ENCODE measurements at places on chromosomes 6 and 20.

GRCh38 chr6:167685654-167686053, 141.1 kb upstream of the AFDN start:
- H3K4me3 ChIP-seq, result no peak overlapping the region
- H3K36me3 ChIP-seq, result no peaks in the 10 kb centered on the region
- no peaks in the 10 kb centered on the region for H3K27me3 ChIP-seq
- no peak overlapping the region for H3K27ac ChIP-seq

DNA sequence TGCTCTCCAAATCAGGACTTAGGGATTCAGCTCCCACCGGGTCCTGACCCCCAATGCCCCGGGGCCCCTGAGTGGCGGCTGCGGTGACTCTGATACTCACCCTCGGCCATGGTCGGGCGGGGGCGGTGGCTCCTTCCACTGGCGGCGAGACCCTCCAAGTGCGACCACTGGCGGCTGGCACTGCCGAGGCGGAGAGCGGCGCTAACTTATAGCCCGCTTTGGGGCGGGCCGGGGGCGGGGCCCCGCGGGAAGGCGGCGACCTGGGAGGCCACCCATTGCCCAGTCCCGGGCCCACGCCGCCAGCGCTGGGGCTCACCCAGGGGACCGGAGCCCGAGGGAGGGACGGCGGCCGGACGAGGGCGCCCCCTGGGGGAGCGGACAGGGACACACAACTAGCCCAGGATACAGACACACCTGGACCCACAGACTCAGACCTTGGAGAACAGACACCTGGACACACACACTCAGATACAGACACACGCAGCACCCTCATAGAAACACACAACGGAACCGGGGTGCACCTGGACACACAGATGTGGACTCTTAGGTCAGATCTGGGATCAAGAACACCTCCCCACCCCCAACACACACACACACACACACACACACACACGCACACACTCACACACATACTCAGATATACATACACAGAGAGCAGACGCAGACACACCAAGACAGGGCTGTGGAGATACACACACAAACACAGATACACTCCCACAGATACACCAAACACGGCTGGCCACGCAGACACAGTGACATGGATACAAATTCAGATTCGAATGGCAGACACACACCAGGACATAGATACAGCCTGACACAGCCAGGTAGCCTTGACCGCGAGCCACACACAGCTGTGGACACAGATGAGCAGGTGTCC, at the start of gene TGM2:
Gene TGM2 (minus strand): TSS at position 182 of the 877 bp plus-strand sequence. CDS start 72 bp downstream, at position 110.
- DNase-seq, result no peak
- H3K27me3 ChIP-seq, result no peaks in the 10 kb centered on the region
- peak within 1 kb of the TSS; percentile 58 for H3K4me3 ChIP-seq
- no peak within 1 kb of the TSS for H3K27ac ChIP-seq

DNA sequence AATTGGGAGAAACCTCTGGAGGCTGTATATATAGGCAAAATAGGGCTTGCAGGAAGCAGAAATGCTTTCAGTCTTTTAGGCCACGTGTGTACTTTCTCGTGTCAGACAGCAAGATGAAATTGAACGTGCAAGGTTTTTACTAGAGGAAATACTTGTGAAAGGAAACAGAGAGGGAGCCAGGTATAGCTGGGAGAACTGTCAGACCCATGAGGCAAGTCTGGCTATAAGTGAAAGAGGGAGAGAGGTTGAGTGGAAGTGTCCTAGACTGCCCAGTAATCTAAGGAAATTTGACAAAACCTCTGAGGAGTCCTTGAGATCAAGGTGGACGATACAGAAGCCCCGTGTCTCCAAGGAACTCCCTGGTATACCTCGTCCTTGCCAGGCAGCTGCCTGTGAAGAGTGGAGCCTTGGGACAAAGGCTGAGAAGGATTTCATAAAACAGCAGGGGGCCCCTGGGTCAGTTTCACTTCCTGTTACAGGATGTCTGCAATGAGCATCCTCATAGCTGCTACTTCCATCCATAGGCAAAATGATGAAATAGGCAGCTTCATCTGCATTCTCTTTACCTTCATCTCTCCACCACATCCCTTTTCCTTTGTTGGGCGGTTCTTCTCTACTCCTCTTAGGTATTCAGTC, 114.4 kb upstream of the MAP3K7 start:
- H3K27ac ChIP-seq, result no peak overlapping the region
- H3K4me1 ChIP-seq, result no peaks in the 10 kb centered on the region
- DNase-seq, result no peak
- peaks cover 24% of the 10 kb centered on the region for H3K27me3 ChIP-seq
- no peak overlapping the region for H3K4me3 ChIP-seq

- no peaks in the 10 kb centered on the region for H3K4me1 ChIP-seq
- H3K36me3 ChIP-seq, result no peaks in the 10 kb centered on the region
- H3K27me3 ChIP-seq, result no peaks in the 10 kb centered on the region
- no peak for DNase-seq
- H3K4me3 ChIP-seq, result no peak overlapping the region
- H3K27ac ChIP-seq, result no peak overlapping the region
Observed at GRCh38 chr6:111184827-111185532, 97.7 kb downstream of the SLC16A10 start.

DNA sequence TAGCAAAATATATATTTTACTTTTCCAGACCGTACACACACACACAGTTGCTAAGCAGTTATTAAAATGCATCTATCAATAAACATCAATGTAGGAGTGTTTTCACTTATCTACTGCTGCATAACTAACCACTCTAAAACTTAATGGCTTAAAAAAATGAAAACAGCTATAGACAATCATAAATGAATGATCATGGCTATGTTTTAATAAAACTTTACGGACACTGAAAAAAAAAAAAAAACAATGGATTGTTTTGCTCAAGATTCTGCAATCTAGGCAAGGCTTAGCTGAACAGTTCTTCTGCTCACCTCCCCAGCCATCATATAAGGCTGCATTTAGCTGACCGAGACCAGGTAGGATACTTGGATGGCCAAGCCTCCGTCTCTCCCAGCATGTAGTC, 125.4 kb upstream of the CCDC28A start:
- no peak overlapping the region for H3K4me3 ChIP-seq
- H3K27me3 ChIP-seq, result no peaks in the 10 kb centered on the region
- H3K4me1 ChIP-seq, result no peaks in the 10 kb centered on the region
- DNase-seq, result no peak

- peaks cover 6% of the 10 kb centered on the region for H3K4me1 ChIP-seq
- DNase-seq, result no peak
- no peaks in the 10 kb centered on the region for H3K27me3 ChIP-seq
- H3K27ac ChIP-seq, result no peak overlapping the region
- H3K4me3 ChIP-seq, result no peak overlapping the region
Observed at GRCh38 chr6:153123801-153124200, 7.3 kb downstream of the RGS17 start.

- no peak overlapping the region for H3K27ac ChIP-seq
Observed at GRCh38 chr6:157542414-157543160, 161.6 kb downstream of the ZDHHC14 start.
